ENCODE measurements at places on chromosomes 6 and 20.

- peak; percentile 27 for DNase-seq
These were observed 596.0 kb downstream of the EPM2A start for GRCh38 chr6:145139140-145139850.

DNA sequence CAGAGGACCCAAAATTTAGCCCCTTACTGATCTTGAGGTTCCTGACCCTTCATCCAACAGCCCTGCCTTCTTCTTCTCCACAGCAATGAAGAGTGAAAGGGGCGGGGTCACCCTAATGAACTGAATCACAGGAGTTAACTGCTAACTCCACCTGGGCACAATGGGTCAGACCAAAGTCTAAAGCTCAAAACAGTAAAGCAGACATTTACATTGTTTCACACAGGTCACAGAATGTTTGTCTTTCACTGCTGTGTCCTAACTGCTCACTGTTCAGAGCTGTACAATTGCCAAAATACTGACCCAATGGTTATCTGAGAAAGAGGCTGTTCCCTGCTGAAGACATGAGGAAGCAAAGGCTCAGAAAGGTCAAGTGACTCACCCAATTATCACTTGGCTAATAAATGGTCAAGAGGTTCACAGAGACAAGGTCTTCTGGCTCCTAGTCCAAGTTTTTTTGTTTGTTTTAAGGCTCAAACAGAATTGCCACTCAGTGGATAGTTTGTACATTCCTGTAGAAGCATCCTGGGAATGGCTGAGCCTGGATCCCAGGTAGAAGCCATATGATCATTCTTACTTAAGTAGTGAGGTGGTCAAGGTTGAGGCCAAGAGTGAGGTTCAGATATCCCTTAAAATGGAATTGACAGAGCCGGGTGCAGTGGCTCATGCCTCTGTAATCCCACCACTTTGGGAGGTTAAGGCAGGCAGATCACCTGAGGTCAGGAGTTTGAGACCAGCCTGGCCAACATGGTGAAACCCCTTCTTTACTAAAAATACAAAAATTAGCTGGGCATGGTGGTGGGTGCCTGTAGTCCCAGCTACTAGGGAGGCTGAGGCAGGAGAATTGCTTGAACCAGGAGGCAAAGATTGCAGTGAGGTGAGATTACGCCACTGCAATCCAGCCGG, 35.1 kb upstream of the FAM83C start:
- no peak for DNase-seq

DNA sequence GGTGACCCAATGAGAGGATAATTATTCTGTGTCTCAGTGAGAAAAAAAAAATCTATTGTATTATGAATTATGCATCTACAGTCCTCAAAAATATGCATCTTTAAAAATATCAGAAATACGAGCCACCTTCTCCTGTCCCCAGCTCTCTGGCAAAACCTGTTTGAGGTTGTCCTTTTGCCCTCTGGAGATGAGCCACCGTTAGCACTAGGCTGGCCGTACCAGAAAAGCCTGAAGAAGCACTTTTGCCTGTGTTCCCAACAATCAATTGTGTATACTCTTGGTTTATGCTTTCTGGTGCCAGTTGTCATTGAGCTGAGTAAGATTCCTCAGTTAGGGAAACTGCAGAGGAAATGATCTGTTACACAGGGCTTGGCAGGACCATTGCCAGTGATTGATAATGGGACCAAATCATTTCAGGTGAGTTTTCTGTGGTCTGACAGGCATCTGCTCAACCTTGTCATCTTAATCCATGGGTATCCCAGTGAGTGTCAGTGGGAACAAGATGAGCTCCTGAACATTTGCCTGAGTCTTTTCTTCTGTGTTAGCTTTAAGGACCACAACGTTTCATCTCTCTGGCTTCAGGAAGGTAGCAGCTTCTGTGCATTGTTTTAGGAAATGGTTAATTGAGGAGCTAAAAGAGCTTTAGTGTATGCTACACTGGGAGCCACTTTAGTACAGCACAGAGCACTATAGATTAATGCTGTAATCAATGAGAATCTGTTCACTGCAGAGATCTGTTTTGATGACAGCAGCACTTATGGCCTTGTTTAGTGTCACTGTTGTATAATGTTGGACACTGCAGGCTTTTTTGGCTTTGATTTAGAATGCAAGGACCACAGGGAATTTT, 330.1 kb downstream of the RIMS1 start:
- no peak for DNase-seq

GRCh38 chr6:45737331-45738056, 278.2 kb downstream of the CLIC5 start:
- no peak for DNase-seq

DNA sequence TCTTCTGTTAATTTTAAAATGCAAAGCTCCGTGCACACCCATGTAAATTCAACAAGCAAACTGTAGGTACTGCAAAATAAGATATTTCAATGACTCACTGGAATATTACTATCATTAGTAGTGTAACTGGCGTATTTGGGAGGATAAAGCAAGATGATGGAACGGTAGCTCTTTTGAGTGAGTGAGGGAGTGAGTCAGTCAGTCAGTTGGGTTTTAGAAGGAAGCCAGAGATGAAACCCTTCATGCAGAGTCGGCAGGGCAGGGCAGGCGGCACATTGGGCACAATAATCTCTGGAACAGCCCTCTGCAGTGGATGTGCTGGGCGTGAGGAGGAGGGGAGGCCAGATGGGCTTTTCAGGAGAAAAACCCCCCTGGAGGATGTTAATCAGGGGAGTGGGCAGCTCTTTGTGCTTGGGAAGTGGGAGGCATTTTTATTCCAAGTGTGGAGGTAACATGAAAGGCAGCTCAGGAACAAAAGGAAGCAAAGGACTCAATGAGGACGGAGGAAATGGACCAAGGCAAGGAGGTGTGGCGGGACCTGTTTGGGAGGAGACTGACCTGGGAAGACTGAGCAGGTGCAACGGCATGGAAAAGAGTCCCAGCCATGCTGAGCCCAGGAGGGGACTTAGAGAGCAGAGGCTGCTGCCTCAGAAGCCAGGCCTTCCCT, 171.2 kb downstream of the ZDHHC14 start:
- no peak for DNase-seq

DNA sequence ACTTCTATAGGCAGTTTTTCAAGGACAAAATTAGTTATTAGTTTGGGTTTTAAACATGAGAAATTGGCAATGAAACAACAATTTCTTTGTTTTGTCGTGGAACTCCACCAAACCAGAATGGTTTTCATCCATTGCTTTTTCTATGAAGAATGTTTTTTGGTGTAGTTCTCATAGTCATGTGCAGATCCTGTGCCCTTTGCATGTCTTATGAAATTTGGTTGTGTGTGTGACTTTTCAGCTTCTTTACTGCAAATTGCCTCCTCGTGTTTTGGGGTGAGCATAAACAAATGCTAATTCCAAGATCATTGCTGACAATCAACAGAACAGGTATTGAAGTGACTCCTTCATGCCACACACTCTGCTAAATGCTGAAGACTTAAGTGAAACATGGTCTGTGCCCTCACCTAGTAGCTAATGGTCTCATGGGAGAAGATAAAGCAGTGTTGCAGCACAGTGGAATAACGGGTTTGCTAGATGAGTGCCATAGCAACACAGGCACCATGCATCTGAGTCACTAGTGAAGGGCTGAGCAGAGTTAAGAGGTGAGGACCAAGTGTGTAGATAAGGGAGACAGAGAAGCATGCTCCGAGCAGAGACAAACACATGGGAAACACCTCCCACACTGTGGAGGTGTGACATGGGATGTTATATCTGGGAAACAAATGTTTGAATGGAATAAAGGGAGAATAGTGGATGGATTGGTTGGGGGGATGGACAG, 120.0 kb downstream of the SLC16A10 start:
- no peak for DNase-seq

DNA sequence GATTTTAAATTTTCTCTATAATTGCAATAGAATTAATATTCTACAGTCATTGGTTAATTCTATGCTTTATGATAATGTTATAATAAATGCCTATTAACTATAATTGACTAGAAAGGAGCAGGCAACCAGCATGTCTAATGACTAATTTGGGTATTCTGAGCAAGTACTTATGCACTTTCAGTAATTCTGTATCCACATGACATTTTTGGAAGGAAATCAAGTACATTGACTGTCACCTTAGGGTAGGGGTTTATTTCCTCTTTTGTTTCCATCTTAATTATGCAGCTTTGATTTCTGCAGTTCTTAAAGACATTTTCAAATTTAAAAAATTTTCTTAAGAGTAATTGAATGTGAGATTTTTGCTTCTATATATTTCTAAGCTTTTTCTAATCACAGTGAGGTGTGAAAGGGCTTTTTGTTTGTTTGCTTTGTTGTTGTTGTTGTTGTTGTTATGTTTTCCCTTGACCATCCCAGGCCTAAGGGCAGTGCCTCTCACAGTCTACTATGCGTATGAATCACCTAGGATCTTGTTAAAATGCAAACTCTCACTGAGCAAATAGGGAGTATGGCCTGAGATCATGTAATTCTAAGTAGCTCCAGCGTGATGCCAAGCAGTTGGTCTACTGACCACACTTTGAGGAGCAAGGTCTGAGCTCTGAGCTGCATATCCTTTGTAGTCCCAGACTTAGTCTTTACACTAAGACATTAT, 467.1 kb upstream of the RNF217 start:
- no peak for DNase-seq

GRCh38 chr6:162181741-162182401, 545.7 kb downstream of the PRKN start:
- DNase-seq, result no peak

DNA sequence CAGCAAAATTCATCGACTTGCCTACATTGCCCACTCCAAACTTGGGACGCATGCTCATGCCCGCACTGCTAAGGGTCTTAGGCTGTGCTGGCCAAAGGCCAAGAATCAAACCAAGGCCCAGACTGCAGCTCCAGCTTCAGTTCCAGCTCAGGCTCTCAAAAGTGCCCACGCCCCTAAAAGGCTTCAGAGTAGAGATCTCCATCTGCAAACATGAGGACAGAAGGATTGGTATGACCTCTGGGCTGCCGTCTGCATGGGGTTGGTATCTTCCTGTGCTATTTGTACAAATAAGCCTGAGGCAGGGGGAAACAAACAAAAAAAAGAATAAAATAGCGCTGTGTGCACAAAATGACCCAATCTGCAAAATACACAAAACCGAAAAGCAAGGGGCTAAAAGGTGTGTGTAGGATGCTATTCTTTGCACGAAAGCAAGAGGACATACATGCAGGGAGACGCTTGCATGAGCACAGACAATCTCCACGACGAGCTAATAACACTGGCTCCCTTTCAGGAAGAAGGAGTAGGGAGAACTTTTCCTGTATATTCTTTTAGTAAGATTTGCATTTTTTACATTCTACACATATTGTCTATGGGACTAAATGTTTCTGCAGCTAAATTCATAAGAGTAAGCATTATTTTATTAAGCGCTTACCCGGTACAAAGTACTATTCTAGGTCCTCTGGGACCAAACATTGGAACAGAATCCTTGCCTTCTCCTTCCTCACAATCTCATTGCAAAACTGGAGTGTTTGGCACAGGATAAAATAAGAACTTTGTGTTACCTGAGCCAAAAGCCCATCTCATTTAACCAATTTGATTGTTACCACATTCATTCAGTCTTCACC, 33.1 kb downstream of the ATP9A start:
- no peak for DNase-seq

GRCh38 chr6:41284726-41285125, 1.8 kb downstream of the TREM1 start:
- no peak for DNase-seq

- DNase-seq, result no peak
These were observed 30.9 kb downstream of the MYH7B start for GRCh38 chr20:34986311-34987287.

- DNase-seq, result no peak
These were observed 699 bp upstream of the HSPA1B start for GRCh38 chr6:31826793-31827285.

DNA sequence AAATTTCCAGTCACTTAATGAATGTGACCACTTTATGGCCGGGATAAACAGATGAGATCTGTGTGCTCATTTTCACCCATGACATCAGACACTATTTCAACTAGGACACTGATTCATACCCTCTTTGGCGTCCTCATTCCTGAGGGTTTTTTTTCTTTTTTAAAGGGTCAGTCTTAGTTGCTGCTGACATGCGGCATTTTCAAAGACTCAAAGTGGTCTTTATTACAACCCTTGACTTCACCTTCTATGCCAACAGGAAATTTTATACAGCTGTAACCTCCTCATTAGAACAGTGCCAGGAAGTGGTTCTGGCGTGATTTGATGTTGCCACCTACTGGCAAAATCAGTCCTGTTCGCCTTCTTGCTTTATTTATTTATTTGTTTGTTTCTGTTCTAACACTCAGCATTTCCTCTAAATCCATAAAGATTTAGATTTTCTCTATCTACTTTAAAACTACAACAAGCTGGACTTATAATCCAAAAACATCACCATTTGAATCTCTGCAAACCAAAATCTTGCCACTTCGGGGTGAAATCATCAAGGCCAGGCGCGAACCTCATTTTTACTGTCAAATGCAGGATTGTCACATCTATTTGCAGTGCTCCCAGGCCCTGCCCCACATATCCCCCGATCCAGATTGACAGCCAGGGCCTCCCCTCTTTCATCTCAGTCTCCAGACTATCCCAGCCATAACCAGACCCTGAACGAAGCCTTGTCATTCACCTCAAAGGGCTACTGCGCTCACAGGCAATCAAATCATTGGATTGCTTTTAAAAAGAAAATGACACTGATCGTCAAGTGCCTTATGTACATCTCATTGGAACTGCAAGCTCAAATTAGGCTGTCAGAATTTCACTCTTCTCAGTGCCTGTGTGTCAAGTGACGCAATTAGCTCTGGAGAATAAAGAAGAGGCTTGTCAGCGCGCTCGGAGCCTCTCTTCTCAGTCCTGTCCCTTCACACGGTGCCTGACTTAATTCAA, 77.5 kb downstream of the C6orf118 start:
- no peak for DNase-seq

DNA sequence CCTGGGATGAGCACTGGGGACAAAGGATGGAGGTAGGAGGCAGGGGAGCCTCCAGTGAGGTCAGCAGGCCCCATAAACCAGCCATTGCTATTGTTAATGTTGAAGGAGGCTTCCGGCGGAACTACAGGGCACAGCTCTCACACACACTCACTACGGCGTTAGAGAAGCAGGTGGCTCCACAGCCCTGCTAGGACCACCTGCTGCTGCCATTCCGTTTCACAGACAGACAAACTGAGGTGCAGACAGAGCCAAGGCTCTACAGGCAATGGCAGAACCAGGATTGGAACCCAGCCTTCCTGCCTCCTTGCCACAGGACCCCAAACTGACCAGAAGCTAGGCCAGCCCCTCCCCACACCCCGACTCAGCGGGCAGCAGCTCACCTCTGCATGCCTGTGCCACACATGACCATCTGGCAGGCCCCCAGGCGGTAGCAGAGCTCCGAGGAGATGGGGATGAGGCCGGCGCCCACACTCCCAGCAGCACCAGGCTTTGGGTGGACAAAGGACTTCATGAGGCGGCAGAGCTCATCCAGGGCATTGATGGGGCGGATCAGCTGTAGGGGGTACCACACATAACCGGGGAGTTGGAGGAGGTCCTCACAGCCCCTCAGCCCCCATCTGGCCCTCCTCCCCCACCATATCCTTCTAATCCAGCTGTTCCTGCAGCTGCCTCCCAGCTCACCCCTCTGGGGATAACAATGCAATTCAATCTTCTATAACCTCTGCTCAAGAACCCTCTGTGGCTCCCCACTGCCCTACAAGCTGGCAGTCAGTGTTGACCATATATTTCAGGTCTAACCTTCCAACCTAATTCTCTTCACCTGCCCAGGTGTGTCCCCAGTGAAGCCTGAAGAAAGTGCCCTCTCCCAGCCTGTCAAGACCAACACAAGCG, 198.5 kb downstream of the PREX1 start:
- no peak for DNase-seq

Data from NCI-H1436 treated with DMSO at 0.1 percent for 48 hours (cell line).